ENCODE measurements at places on chromosomes 4 and X. TPM values are rescaled to one million over a fixed set of nuclear protein-coding genes. Genes with fewer than 3 reads are reported as not detected.

Gene C1GALT1C1
- total RNA-seq = 14.8 TPM

Gene HSFX3
- total RNA-seq = not detected

Gene ESX1
- total RNA-seq = not detected

Gene SHROOM4
- total RNA-seq = 1.9 TPM

Gene CXorf66
- total RNA-seq = not detected

Gene SLITRK2
- total RNA-seq = 0.09 TPM
